ENCODE measurements at places on chromosomes 4 and X.

DNA sequence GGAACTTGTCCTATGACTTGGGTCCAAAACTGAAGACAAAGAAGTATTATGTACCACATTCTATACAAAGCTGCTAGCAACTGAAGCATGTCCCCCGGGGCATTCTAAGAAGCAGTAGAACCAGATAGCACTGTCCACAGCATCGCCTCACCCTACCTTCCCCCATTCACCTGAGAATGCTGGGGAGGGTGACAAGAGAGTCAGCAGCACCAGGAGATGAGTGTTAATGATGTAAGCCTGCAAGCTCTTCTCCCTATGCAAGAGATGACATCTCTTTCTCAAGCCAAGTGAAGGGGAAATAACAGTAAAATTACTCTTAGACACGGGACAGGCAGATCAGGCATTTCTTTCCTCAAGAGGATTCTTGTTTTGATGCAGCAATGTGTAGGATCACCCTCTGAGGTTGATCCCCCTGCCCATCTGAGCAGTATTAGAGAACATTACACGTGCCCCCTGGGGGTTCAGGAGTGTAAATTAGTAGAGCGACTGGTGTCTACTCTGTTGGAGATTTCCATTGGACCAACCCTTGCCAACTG is 13.9 kb upstream of the TLR1 start:
- no peak for DNase-seq
- H3K36me3 ChIP-seq, result no peaks in the 10 kb centered on the region
- H3K4me3 ChIP-seq, result no peak overlapping the region

GRCh38 chr4:78019414-78019813 is 37.7 kb upstream of the FRAS1 start:
- no peak overlapping the region for H3K4me3 ChIP-seq
- H3K27me3 ChIP-seq, result no peaks in the 10 kb centered on the region
- DNase-seq, result no peak
- no peak overlapping the region for H3K27ac ChIP-seq
- no peaks in the 10 kb centered on the region for H3K4me1 ChIP-seq
- no peaks in the 10 kb centered on the region for H3K36me3 ChIP-seq

GRCh38 chrX:110173192-110174175 is 144.4 kb downstream of the AMMECR1 start:
- no peaks in the 10 kb centered on the region for H3K4me1 ChIP-seq
- DNase-seq, result no peak
- H3K4me3 ChIP-seq, result no peak overlapping the region
- H3K27ac ChIP-seq, result no peak overlapping the region
- H3K27me3 ChIP-seq, result no peaks in the 10 kb centered on the region

DNA sequence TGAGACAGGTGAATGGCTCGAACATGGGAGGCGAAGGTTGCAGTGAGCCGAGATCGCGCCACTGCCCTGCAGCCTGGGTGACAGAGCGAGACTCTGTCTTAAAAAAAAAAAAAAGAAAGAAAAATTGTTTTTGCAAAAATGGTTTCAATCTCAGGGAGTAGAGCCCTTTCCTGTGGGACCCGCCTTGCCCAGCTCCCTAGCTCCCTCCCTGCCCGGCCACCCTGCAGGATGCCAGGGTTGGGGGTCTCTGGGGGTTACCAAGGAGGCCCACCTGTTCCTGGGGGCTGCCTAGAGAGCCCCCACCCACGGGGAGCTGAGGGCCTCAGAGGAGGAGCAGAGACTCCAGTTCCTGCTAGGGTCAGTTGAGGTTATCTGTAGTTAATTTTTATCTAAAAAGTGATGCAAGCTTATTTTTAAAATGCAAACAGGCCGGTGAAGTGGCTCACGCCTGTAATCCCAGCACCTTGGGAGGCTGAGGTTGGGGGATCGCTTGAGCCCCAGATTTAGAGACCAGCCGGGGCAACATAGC is 18.7 kb upstream of the PLCXD1 start:
- no peak for DNase-seq
- H3K4me3 ChIP-seq, result no peak overlapping the region
- H3K4me1 ChIP-seq, result no peaks in the 10 kb centered on the region
- no peaks in the 10 kb centered on the region for H3K27me3 ChIP-seq
- peak overlapping the region; percentile 16 for H3K27ac ChIP-seq

- H3K4me3 ChIP-seq, result no peak overlapping the region
- no peak overlapping the region for H3K27ac ChIP-seq
- no peak for DNase-seq
Observed at GRCh38 chr4:120520761-120521160, 401.8 kb downstream of the PRDM5 start.

GRCh38 chr4:35463251-35463952 is 780.9 kb downstream of the ARAP2 start:
- no peaks in the 10 kb centered on the region for H3K36me3 ChIP-seq
- no peaks in the 10 kb centered on the region for H3K27me3 ChIP-seq
- H3K4me3 ChIP-seq, result no peak overlapping the region
- no peaks in the 10 kb centered on the region for H3K4me1 ChIP-seq
- no peak for DNase-seq

- H3K27ac ChIP-seq, result no peak overlapping the region
- no peaks in the 10 kb centered on the region for H3K27me3 ChIP-seq
- no peak for DNase-seq
- no peaks in the 10 kb centered on the region for H3K36me3 ChIP-seq
- no peak overlapping the region for H3K4me3 ChIP-seq
Observed at GRCh38 chrX:46178763-46179162, 366.5 kb downstream of the ZNF674 start.
